K562 (cell line): ENCODE measurements at places on chromosomes 13 and 19.

- peak; percentile 26 for DNase-seq
Observed at GRCh38 chr13:60583911-60584753, 187.1 kb downstream of the TDRD3 start.

DNA sequence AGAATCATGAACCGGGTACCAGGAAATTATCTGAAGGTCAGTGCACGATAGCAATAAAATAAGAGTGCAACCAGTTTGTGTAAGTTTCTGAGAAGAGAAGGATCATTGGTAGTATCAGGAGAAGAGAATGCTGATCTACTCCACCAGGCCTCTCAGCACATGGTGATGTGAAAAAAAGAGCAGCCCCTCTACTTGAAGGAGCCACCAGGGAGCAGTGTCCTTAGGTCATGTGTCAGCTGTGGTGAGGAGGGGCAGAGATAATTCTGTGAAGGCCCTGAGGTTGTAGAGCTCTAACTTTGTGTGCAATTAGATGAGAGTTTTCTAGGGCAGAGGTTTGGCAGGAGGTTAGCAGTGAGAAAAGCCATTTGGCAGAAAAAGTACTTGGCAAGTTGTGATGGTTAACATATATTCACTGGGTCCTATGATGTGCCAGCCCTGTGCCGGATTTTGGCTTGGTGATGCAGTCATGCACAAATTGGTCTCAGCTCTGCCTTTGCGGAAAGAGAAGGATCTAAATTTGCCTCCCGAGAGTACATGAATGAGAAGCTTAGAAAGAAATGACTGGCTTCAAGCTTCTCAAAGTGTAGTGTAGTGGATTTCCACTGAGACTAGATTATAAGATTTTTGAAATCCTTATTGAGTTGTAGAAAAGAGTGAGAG, 19.2 kb upstream of the ZC3H13 start:
- no peak for DNase-seq

- peak; percentile 5 for DNase-seq
Observed at GRCh38 chr13:33057019-33057780, 41.0 kb downstream of the KL start.

- no peak for DNase-seq
Observed at GRCh38 chr19:45079911-45080370, 881 bp downstream of the GEMIN7 start.

DNA sequence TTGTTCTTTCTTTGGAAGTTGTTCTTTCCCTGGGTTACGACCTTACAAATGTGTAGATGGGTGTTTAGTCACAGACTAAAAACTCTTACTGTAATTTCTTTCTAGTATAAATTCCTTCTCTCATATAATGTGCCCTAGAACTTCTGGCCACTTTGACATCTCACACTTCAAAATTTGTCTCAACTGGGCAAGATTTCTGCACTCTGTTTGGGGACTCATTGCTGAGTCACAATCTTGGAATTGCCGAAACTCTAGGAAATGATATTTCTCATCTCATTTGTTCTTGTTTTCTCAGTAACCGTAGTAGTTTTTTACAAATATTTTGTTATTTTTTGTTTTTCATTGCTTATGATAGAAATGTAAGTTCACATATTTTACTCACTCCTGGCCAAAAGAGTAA, 2523.2 kb upstream of the PCDH20 start:
- DNase-seq = no peak

DNA sequence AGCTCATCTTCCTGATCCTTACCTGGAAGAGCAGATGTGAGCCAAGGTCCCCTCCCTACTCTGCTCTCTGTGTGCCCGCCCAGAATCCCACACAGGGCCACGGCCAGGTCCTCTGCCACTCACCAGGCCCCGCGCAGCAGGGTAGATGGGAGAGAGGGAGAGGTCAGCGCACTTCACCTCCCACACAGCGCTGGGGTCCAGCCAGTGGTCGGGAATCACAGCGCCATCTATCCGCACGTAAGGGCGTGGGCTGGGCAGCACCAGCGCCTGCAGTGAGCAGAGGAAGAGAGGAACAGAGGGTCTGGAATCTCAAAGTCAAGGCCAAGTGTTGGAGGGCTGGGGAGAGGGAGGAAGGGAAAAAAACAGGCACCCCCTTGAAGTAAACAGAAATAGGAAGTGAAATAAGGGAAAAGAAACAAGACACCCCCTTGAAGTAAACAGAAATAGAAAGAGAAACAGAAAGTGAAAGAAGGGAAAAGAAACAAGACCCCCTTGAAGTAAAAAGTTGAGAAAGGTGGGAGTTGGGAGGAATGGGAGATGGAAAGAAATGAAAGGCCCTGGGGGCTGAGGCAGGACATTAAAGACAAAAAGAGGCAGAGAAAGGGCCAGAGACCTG, 7.0 kb upstream of the PLA2G4C start:
- no peak for DNase-seq

DNA sequence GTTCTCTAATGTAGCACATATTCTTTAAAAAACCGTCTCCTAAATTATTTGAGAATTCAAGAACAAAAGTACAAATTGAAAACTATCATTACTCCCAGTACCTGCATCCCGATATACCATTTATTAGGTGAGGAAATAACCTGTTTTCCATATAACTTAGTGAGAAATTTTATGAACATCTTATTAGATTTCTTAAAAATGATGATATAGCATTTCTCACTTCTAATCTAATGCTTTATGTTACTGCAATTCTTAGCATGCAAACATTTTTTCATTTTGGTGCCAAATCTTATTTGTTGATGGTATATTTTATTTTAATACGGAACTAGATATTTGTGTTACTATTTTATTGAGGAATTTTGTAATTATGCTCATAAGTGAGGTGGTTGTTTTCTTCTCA, 1321.3 kb upstream of the SLC10A2 start:
- no peak for DNase-seq

DNA sequence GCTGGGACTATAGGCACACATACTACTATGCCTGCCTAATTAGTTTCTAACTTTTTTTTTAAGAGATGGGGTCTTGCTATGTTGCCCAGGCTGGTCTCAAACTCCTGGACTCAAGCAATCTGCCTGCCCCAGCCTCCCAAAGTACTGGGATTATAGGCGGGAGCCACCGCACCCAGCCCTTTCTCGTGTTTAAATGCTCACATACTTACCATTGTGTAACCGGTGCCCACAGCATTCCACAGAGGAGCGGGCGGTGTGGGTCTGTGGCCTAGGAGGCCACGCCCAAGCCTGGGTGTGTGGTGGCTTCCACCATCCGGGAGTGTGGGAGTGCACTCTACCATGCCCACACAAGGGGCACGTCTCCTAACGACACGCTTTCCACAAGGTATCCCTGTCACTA, 7.7 kb downstream of the LMNB2 start:
- no peak for DNase-seq

- DNase-seq = no peak
Observed at GRCh38 chr13:76643596-76643995, 242.6 kb downstream of the KCTD12 start.

DNA sequence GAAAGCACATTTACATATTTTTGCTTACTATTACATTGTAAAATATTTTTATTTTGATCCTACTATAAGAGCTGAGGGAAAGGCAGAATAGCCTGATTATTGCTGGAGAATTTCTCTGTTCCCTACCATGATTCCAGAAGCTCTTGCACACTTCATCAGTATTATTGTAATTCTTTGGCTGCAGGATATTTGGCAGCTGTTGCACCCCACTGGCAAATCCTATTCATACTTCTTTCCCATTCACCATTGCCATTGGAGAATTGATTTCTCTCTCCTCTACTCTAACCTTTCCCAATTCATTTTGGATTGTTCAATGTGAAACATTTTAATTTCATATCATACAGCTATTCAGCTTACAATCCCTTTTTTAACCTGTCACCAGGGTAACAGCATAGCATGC, 238.0 kb downstream of the GGACT start:
- no peak for DNase-seq

GRCh38 chr13:97631158-97631557, 197.2 kb downstream of the RAP2A start:
- no peak for DNase-seq

GRCh38 chr13:42649141-42649540, 75.2 kb downstream of the TNFSF11 start:
- no peak for DNase-seq

- no peak for DNase-seq
Observed at GRCh38 chr13:66585669-66586203, 644.4 kb downstream of the PCDH9 start.

- DNase-seq = no peak
Observed at GRCh38 chr13:103894626-103895025, 828.4 kb upstream of the SLC10A2 start.

DNA sequence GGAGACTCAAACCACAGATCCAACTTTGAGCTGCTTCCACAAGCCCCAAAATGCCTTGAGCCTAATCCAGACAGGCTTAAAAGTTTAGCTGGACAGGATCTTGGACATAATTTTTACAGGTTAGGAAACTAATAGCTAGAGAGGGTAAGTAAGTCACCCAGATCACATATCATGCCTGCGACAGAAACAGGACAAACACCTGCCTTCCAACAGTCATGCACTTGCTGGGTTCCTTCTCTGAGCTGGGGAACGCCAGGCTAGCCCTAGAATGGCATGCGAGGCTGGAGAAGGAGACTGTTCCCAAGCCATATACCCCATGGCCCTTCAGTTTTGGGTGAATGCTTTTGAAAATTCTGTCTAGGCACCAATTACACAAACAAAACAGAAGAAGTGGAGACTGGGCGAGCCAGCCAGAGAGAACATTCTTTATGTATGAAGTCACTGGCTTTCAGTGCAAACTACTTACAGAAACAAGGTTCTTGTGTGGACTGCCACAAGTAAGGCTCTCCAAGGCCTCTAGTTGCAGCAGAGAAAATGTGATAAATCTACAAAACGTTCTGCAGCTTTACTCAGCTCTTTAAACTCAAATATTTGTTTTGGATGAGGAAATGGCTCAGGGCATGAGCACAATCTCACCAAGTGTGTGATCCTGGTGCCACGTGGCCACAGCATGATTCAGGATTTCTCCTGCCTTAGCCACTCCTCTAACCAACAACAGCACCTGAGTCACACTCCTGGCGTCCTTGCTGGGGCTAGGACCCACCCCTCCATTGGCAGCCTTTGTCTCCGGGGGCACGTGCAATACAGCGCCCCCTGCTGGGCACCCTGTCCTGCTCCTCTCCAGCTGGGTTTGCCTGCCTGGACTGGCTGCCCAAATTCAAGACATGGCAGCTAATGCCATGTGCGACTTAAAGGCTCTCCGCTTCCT, 73.4 kb upstream of the UBL3 start:
- DNase-seq = peak; percentile 68

DNA sequence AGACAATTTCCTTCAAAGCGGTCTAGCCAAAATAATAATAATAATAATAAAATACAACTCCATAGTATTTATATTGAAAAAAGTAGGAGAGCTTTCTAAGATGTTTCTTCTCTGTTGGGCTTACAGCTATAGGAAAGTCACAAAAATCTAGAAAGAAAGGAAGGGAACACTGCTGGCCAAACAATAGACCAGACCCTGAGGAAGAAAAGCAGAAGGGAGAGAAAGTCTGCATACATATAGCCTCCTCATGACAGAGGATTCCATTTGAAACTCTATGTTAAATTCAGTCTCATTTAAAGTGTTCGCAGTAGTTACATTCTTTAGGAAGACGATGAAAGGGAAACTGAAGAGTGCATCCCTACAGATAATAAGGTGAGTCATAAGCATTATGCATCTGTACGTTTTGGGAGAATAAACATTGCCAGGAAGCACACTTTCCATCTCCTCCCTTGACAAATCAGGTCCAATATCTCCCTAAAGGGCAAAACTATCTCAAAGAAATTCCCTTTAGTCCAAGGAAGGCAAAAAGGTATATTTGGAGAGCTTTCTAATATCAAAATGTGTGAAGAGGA, 86.5 kb downstream of the PCDH9 start:
- DNase-seq = no peak

DNA sequence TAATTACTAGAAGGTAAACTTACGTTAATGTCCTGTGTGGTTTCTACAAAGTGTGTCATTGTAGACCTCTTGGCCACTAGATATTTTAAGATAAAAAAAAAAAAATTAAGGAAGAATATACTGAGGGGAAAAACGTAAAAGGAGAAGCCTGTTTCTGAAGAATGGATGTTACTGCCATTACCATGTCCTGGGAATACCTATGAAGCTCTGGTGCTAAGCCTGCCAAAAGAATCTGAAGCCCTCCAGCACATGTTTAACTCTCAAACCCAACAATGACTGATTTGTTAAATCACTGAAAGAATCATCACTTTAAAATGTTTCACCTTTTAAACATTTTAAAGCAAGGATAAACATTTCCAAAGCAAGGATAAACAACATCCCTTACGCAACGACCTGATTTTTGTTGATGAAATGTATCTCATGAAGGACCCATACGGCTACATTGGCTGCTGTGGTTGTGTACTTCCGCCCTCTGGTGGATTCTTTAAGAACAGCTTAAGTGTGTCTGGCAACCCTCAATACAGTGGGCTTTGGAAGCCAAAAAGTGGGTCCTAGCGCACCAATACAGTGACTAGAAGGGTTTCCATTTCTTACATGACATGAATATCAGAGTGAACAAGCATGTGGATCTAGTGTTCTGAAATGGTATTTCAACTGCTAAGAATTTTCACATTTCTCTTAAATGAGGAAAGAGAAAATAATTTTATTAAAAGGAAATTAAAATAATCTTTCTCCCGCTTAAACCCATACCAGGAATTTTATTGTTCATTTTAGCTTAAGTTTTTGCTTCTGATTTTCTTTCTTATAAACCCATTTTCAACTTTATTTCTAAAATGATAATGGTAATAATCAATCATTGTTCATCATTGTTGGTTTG, 74.5 kb upstream of the RAP2A start:
- peak; percentile 71 for DNase-seq

DNA sequence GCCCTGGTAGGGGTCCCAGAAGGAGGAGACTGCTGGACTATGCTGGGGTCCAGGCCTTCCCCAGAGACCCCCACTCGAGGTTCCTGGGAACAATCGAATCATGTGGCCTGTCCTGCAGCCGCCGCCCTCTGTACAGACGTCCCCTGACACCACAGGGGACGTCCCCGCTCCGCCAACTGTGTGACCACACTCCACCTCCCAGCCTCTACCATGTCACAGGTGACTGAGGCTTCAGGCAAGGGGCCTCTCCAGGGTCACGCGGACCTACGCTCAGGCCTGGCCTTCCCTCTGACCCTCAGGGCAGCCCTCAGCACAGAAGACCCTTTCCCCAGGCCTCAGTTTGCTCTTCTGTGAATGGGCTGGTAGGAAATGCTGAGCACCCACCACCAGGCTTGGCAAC, 13.1 kb upstream of the TMEM161A start:
- no peak for DNase-seq

DNA sequence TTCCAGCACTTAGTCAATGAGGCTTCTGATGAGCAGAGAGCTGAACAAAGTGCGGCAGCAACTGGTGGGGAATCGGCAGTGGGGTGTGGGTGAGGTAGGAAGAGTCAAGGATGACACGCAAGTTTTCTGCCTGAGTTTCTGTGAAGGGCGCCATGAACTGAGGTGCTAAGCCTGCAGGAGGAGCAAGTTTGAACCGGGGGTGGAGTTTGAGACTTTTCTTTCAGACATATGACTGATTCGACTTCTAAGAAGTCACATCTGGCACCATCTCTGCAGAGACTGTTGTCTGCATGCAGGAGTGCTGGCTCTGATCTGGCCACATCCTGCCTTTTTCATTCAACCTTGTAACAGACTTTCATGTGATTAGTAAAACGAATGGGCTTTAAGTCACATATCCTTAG, 14.8 kb upstream of the GPI start:
- DNase-seq = no peak

GRCh38 chr13:77386880-77387606, 60.1 kb upstream of the MYCBP2 start:
- DNase-seq = no peak
